Coronary artery (tissue), 2 donors: ENCODE measurements at places on chromosomes 13 and 19.

DNA sequence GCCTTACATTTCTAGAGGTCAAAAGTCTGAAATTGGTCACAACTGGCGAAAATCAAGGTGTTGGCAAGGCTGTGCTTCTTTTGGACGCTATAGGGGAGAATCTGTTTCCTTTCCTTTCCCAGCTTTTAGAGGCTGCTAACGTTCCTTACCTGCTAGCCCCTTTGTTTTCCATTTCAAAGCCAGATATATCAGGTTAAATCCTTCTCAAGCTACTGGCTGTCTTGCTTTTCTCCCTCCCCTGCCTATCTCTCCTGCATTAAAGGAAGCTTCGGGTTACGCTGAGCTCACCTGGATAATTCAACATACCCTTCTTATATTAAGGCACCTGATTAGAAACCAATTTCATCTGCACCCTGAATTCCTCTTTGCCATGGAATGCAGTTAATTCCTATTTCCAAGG lies 1569.7 kb upstream of the SLC10A2 start:
- no peak for DNase-seq

GRCh38 chr19:33125929-33126388 lies 6.0 kb upstream of the WDR88 start:
- DNase-seq: no peak

- peak; percentile 64 for DNase-seq
Observed at GRCh38 chr19:46386996-46387712, 26.2 kb downstream of the CCDC8 start.

- no peak for DNase-seq
Observed at GRCh38 chr19:40193587-40193849, 2.3 kb downstream of the MAP3K10 start.

- no peak for DNase-seq
Observed at GRCh38 chr13:63449550-63449949, 2033.9 kb upstream of the PCDH20 start.

GRCh38 chr19:19547674-19548336 lies 9.7 kb downstream of the CILP2 start:
- DNase-seq: no peak

DNA sequence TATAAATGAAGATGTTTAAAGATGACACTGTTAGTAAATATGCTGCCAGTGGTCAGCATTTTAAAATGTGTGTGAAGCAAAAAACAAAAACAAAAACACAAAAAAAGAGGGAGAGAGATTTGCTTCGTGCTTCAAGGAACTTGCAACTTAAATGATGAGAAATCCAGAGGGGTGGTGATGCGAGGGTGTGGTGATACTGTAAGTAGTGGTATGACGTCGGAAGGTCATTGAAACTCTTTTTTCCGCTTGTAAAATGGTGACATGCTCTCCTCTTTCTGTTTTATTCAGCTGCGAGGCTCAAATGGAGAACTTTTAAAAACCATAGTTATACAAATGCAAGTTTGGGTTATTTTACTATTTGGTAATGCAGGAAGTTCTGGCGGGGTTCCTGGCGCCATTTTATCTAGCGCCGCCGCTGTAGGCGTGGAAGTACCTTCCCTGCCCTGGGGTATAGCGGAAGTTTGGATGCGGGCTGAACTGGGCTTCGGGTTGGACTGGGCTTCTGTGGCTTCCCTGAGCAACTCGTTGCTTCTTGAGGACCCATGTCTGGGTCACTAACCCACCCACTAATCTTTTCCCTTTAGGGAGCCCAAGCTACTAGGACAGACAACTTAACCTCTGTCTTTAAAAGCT lies 34.8 kb downstream of the DGKH start:
- DNase-seq: no peak

- no peak for DNase-seq
Observed at GRCh38 chr19:54279406-54279962, 1.4 kb downstream of the LILRB2 start.

- no peak for DNase-seq
Observed at GRCh38 chr19:43596842-43597461, 557 bp downstream of the ZNF576 start.

- DNase-seq: no peak
Observed at GRCh38 chr13:87535911-87536310, 135.3 kb upstream of the SLITRK5 start.

GRCh38 chr13:32115066-32115465 lies 83.5 kb downstream of the FRY start:
- DNase-seq: no peak

DNA sequence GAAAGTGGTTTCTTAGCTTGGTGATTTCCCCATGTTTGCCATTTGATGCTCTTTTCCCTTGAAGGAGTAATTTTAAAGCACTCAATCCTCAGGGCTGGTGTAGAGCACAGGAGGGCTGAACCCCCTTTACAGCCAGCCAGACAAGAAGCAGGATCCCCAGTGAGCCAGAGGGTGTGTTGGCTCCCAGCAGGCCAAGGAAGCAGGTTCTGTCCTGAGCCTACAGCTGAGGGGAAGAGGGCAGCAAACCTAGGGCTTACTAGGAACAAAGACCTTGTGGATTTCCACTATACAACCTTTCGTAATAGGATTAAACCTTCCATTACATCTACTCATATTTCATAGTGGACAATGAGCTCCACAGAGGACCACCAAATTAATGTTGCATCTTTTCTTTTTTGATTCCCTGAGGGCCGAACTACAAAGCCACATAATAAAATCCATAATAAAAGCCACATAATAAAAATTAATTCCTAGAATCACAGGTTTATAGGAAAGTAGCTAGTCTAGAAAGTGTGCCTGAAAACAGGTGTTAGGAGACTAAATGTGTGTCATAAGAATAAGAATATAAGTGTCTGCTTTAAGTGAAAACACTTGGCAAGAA lies 300.2 kb downstream of the DCLK1 start:
- no peak for DNase-seq

GRCh38 chr19:33304760-33305647 lies 2.7 kb upstream of the CEBPA start:
- peak; percentile 55 for DNase-seq

DNA sequence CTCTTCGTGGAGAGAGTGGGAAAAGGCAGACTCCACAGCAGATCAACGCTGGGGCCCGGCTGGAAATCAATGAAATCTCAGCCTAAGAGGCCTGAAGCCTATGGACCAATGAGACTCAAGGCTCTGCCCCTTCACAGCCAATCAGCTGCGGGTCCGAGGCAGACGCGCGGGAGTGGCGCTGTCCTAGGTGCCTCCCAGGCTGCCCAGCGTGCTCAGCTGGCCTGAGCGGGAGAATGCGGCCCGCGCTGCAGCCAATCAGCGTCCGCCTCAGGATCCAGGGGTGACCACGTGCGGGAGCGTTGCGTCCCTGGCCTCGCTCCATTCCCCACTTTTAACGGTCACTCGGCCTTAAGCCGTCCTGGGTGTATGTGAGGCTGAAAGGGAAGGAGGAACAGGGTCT lies at the start of gene ZBTB32:
Gene ZBTB32, plus strand, starts transcription at position 341 of the 400 bp plus-strand sequence. CDS start 10,069 bp downstream, outside the sequence.
- no peak for DNase-seq

DNA sequence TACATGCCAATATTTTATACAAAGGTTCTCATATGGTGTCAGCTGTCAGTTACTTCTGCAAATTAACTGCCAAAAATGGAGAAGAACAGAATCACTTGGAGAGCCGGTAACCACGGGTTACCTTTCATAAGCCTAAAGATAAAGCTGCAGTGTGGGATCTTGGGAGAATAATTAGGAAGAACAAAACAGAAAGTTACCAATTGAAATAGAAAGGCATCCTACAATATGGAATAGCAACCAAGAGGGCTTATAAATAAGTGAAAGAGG lies 74.2 kb downstream of the TSHZ3 start:
- DNase-seq: no peak

GRCh38 chr13:48874165-48874564 lies 101.5 kb upstream of the FNDC3A start:
- DNase-seq: no peak

DNA sequence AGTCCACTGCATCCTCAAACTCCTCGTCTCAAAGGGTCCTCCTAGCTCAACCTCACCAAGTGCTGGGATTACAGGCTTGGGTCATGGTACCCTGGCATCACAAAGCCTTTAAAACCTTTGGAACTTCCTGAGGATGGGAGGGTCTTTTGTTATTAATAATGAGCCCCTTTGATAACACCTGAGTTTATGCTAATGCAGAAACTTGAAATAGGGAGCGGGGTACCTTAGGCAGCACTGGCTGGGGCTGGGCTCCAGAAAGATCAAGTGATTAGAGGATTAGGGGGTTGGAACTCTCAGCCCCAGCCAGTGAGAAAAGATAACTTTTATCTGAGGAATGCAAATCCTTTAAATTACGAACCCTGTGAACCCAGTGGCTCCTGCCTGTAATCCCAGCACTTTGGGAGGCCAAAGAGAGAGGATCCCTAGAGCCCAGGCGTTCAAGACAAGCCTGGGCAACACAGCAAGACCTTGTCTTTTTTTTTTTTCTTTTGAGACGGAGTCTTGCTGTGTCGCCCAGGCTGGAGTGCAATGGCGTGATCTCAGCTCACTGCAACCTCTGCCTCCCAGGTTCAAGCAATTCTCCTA lies 9.3 kb upstream of the PSPC1 start:
- DNase-seq: no peak

- DNase-seq: no peak
Observed at GRCh38 chr19:18041054-18041453, 33.1 kb downstream of the ARRDC2 start.

- no peak for DNase-seq
Observed at GRCh38 chr13:43428545-43429296, 358.1 kb downstream of the ENOX1 start.

DNA sequence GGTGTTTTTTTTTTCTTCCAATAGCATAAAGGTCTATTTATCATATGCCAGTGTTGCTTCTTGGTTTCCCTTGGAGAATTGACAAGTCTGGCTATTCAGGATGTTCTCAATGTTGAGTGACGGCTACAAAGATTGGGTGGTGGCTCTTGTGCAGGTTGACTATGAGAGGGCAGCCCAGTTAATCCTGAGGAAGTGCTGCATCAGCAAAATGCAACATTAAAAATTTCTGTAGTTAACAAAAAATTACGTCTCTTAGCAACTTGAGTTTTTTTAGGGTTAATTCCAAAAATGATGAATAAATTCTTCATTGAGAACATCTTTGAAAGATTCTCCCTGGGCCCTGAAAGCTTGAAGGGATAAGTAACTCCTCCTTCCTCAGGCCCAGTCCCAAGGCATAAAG lies 147.1 kb downstream of the B3GLCT start:
- no peak for DNase-seq

GRCh38 chr19:18817574-18817973 lies 14.2 kb upstream of the UPF1 start:
- DNase-seq: no peak

GRCh38 chr13:44300895-44301638 lies 72.6 kb upstream of the SERP2 start:
- DNase-seq: peak; percentile 85

GRCh38 chr19:43634872-43635560 lies 4.6 kb downstream of the CADM4 start:
- no peak for DNase-seq

DNA sequence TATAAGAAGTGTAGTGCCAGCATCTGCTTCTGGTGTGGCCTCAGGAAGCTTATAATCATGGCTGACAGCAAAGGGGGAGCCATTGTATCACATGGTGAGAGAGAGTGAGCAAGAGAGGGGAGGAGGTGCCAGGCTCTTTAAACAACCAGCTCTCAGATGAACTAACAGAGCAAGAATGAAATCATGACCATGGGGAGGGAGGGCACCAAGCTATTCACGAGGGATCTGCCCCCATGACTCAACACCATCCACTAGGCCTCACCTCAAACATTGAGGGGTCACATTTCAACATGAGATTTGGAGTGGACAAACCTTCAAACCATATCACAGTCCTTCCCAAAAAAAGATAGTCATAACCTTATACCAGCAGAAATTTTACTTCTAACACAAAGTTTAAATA lies 174.0 kb downstream of the GPC5 start:
- no peak for DNase-seq

- no peak for DNase-seq
Observed at GRCh38 chr19:2181633-2181997, 17.9 kb downstream of the DOT1L start.

DNA sequence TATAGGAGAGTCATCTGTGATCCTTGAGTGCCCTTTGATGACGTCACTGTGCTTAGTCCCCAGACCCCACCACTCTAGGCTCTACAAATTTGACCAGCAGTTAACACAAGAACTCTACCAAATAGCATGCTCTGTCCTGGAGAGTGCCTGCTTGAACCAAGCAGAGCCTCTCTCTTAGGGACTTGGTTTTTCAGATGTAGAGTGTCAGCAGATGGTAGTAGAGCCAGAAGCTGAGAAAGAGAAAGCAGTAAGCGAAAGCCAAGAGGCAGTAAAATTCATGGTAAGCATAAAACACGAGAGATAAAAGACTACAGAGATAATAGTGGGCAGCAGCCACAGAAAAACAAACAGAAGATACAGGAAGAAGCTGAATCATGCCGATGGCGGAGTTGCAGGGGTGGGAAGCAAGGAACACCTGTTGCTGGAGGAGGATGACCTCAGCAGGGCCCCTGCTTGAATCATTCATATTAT lies 193.3 kb downstream of the SLC7A1 start:
- DNase-seq: no peak

- no peak for DNase-seq
Observed at GRCh38 chr19:52742516-52742915, 7.7 kb upstream of the ZNF611 start.

DNA sequence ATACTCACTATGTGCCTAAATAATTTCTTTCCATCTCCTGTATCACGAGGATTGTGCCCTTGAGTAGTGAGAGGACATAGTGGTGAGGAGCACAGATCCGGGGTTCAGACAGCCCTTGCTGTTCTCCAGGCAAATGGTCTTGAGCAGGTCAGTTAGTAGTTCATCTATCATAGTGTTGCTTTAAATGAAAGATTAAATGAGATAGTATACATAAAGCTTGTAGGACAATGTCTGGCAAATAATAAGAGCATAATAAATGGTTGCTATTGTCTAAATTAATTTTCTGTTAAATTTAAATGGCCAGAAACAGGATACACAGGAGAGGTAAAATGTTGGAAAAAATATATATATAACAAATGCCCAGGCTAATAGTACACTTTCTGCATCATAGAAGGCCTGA lies 23.4 kb downstream of the FAM124A start:
- DNase-seq: no peak

DNA sequence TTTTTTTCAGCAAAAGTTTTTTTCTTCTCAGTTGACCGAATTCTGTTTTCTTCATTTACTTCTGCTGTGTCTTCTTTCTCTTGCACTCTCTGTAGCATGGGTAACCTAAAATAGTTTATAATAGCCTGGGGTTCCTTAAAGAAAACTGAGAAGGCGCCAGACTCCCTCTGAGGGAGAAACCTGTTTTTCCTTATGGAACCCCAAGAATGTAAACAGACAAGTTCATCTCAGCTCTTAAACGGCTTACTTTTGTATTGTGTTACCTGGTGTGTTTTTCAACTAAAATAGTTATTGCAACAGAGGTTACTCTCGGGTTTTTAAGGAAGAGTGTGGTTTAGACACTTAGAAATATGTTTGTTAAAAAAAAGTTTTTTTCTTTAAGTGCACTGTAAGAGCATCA lies 23.8 kb upstream of the TM9SF2 start:
- no peak for DNase-seq

- no peak for DNase-seq
Observed at GRCh38 chr13:85137516-85137915, 661.7 kb downstream of the SLITRK6 start.

DNA sequence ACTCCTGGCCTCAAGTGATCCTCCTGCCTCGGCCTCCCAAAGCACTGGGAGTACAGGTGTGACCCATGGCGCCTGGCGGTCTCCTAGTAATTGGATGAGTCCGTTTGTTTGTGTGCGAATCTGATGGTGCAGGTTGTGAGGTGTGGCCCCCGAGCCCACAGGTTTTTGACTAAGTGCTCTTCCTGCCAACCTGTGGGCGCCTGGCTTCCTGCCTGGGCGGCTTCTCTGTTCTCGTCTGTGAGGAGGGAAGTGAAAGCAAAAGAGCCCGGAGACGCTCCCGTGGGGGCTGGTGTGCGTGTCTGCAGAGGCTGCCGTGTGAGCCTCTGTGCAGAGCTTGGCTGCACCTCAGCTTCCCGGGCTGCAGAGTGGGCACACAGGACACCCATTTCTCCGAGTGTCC lies 10.0 kb downstream of the ARHGAP45 start:
- DNase-seq: no peak
